Stimulated activated CD8-positive, alpha-beta memory T cell treated with anti-CD3 and anti-CD28 coated beads, Interleukin-12 subunit alpha, Interleukin-12 subunit beta, amount 100 ng/mL, for 1 hour (primary cell): ENCODE measurements at places on chromosomes 2 and 18.

DNA sequence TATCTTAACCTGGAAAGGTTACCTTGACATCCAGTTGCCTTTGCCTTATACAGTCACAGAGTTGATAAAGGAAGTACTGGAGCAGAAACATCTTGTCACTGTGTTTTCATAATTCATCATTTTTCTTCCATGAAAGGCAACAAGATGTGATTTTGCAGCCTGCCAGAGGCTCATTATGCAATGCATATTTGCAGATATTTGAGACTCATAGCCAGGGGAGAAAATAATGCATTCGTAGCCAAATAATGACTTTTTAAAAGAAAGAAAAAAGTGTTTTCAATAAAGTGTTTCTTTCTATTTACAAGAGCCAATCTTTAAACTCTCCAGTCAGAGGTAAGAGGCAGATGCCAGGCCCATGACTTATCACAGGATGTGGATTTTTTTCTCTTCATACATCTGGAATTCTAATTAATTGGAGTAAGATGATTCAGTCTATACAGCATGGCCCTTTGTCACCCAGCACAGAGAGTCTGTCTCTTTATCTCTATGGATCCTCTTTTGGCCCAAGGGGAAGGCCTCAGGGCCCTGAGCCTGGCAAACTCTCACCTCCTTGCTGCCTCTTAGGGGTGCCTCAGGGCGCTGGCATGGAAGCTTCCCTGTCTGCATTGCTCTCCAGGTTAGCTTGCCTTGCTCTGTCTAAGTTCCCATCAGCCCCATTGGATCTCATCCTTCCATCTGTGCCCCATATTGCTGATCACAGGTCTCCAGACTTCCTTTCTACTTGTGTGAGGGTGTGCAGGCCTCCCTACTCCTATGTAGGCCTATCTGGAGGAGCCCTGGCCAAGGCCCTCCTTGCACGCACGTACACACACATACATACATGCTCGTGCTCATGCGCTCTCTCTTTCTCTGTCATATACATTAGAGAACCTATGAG, 247.7 kb downstream of the TPGS2 start:
- no peak for DNase-seq

- no peak for DNase-seq
Observed at GRCh38 chr2:210323003-210323402, 8.0 kb upstream of the MYL1 start.

DNA sequence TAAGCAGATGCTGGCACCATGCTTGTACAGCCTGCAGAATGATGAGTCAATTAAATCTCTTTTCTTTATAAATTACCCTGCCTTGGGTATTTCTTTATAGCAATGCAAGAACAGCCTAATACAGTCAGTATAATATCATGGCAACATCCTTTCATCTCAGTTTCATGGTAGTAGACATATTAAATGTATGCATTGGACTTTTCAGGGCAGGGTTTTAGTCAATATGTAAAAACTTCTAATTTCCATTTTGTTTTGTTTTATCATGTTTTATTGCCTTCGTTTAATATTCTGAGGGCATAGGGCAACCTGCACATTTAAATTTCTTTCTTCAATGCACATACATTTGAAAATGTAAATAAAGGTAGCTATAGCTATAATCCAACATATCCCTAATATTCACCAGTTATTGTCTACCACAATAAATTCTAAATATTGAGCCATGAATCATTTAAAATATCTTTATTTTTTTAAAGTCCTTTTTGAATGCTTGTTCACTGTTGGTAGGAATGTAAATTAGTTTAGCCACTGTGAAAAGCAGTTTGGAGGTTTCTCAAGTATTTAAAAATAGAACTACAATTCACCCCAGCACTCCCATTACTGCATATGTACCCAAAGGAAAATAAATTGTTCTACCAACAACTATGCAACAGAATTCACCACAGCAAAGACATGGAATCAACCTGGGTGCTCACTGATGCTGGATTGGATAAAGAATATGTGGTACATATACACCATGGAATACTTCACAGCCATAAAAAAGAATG, 41.8 kb upstream of the GRB14 start:
- DNase-seq: no peak

DNA sequence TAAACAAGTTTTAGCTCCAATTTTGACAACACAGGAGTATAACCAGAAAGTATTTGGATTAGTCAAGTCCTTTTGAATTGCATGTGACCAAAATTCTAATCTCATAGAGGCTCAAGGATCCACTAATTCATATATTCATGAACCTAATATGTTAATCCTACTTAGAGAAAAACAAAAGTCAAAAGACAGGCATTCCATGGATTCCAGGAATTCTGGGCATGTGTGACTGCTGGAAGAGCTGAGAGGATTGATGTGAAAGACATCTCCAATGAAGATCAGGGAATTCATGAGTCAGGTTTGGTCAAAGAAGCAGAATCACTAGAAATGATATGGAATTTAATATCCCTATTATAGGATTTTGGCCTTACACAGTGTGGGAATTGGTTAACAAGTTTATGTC, 1494.6 kb upstream of the DDX18 start:
- no peak for DNase-seq

DNA sequence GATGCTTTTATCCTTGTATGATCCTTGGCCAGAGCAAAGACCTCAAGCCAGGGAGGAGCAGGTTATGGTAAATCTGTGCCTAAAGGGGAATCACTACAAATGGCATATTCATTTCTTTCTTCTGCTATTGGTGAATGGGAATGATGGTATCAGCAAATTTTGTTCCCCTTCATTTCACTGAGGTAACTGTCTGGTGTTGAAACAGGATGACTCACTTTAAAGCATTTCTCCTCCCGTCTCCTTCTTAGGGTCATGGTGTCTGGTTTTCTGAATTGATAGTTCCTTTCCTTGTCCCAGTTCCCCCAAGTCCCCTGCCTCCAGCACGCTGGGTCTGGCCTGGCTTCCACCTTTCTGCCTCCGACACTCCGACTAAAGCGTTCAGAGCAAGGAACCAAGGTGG, 109.2 kb downstream of the MREG start:
- DNase-seq: no peak

GRCh38 chr18:49933530-49934128, 120.3 kb upstream of the ACAA2 start:
- no peak for DNase-seq

- no peak for DNase-seq
Observed at GRCh38 chr2:230217424-230217823, 2.4 kb downstream of the SP110 start.

- DNase-seq: no peak
Observed at GRCh38 chr2:189360861-189361260, 80.4 kb upstream of the WDR75 start.

DNA sequence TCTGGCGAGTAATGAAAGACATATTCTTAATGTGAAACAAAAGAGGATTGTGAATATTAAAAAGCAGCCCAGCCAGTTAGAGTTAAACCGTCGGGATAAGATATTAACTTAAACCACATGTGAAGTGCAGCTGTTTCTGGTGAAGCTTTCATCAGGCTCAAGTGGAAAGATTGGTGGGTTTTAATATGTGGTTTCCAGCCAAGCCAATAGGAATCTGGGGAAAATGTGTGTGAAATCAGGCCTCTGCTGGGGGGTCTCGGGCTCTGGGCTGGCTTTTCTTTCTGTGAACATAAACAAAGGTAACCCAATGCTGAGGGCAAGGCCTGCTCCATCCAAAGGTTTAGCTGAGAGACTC, 279.6 kb downstream of the SLC4A3 start:
- no peak for DNase-seq

DNA sequence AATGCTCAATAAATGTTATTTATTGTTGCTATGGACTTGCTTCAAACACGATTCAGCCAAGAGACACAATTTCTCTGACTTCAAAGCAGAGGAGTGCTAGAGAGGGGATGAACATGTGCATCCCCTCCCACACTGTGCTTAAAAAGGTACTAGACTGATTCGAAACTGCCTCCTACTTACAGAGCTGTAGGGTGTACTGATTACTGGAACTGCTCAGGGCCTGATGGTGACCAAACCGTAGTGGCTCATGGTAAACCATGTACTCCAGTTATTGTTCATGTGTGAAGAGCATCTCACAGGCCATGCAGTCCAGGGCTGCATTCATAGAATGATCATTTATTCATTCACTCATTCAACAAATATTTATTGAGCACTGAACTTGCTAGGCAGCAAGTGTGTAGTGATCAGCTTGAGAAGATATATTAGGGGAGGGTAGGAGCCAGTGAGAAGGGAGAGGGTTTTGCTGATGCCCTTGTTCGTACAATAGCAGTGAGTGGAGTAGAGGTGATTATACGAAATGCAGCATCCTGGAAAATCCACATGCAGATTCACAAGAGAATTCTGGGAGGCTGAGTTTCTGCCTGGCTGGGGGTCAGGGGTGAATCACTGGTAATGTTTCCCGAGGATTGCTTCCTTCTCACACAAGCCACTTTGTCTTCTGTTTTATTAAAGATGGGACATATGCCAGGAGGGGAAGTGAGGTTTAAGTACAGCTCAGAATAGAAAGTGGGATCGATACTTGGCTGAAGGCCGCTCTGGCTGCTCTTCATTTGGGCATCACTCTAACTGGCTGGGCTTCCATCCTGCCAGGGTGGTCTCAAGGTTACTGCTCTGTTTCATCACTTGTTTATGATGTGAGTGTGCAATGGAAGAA, 245.4 kb downstream of the RAD51AP2 start:
- no peak for DNase-seq

- DNase-seq: no peak
Observed at GRCh38 chr2:109117780-109118179, 11.2 kb upstream of the SH3RF3 start.

DNA sequence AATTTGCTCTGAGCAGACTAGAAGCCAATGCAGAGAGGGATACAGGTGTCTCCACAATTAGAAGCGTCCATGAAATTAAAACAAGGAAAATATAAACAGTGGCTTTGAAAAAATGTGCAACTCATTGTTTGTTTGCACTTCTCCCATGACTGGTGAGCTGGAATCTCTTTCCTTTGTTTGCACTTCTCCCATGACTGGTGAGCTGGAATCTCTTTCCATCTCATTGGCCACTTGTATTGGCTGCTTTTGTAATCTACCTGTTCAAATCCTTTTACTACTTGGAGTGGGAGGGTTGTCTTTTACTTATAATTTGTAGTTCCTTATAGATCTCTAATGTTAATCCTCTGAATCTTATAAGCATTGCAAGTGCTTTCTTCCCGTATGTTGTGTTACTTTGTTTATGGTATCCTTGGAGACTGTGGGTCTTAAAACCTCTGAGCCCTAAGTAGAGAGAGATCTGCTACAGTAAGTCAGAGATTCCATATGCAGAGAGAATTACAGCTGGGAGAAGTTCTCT, 94.1 kb downstream of the RTN4 start:
- DNase-seq: no peak

- no peak for DNase-seq
Observed at GRCh38 chr2:42101206-42102023, 53.6 kb downstream of the PKDCC start.

DNA sequence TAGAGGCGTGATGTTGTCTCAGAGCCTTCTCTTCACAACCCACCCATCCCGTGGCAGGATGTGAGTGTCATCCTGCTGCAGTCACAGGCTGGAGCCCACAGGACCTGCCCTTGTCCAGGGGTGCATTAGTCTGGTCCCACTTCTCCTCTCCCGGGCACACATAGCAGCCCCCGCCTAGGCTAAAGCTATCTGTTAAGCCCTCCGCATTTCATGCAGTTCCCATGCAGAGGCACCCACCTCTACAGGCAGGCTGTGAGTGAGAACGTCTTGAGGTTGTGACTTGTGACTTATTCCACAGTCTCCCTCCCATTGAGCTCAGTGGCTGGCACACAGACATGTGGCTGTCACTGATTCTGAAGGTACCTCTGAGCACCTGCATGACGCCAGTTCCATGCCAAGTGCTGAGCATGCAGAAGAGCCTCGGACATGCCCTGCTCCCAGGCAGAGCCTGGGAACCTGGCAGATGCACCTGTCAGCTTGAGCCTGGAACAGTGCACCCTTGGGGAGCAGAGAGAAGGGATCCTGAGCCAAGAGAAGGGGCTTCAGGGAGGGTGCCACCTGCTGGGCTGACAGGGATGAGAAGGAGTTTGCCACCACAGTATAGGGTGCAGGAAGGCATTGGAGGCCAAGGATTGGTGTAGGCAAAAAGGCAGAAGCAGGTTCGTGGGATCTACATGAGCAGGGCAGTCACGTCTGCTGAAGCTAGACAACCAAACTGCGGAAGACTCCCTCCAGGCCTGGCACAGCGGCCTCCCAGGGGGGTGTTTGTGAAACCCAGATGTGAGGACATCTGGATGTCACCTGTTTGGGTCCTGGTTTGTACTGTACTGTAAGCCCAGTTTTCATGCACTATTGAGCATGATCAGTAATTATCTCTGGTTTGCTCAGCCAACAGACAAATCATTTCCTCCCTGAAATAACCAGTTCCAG, 213.6 kb downstream of the GLI2 start:
- no peak for DNase-seq

- no peak for DNase-seq
Observed at GRCh38 chr18:9653390-9653789, 39.0 kb upstream of the PPP4R1 start.

GRCh38 chr2:158967114-158967730, 1.2 kb upstream of the TANC1 start:
- no peak for DNase-seq

DNA sequence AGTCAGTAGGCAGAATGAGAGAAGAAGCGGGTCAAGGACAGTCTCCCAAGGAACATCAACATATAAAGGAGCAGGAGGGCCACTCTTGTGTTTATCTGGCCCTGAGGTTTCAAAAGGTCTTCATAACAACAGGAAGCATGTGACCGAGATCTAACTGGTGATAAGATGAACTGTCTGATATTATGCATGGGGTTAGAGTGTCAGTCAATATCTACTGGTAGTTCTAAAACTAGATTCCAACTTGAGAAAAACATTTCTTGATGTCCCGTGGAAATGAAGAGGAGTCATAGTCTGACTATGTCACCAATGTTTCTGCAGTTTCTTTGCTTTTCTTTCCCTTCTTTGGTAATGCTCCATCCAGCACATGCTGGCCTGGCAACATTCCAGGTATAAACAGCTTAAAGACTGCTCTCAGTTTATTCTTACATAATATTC, 77.5 kb upstream of the ITPRID2 start:
- DNase-seq: no peak
